ENCODE measurements at places on chromosomes 5 and 9.
A peak's percentile ranks its signal among the peaks of the same experiment; 100 is the strongest.

DNA sequence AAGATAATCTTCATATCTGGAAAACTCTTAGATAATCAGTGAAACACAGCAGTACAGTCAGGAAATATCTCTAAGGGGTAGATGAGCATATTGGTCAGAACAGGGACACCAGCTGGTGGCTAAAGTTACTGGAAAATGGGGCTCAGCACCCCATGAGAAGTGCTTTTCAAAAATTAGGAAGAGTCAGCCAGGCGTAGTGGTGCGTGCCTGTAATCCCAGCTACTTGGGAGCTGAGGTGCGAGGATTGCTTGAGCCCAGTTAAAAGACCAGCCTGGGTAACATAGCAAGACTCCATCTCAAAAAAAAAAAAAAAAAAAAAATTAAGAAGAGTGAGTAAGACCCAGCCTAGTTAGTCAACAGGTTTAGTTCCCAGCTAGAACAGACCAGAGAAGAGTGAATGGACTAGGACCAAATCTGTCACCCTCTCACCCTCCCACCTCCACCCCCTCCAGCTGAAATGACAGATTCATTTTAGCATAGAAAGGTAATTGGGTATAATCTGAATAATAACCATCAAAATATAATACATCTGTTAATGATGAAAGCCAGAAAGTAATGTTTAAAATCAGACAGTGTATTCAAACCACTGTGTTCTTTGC, 120.9 kb downstream of the CDC42SE2 start:
- DNase-seq = no peak

DNA sequence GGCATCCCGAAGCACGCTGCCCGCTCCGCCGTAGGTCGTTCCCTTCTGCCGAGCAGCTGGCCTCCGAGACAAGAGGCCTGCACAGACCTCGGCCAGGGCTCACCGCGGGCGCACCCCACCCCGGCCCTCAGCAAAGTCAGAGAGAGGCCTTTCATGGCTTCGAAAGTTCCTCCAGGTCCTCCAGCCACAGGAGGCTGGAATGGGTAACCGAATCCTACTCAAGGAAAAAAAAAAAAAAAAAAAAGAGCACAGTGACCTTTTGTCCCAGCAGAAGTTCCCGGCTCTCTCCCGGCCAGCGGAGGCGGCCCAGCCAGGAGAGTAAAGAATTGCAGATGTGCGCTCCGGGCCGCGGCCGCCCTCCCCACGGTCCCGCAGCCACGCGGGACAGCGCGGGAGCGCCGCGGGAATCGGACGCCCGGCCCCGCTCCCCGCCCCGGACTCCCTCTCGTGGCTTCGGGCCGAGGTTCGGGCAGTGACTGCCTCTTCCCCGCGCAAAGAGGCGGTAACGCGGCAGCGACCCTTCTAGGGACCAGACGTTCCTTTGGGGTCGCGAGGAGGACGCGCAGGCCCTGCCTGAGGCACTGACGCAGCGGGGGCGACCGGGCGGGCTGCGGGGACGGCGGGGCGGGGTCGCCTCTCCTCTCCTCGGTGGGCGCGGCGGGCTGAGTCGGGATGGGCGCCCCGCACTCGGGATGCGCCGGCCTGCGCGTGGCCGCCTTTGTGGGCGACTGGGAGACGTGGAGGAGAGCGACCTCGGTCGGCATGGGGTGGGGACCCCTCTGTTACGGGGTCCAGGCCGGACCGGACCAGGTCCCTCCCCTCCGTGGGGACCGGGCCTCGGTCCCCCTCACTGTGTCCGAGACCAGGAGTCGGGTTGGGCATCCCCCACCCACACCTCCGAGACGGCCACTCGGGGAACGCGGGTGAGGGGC, 754 bp downstream of the GFPT2 start:
- no peak for DNase-seq

DNA sequence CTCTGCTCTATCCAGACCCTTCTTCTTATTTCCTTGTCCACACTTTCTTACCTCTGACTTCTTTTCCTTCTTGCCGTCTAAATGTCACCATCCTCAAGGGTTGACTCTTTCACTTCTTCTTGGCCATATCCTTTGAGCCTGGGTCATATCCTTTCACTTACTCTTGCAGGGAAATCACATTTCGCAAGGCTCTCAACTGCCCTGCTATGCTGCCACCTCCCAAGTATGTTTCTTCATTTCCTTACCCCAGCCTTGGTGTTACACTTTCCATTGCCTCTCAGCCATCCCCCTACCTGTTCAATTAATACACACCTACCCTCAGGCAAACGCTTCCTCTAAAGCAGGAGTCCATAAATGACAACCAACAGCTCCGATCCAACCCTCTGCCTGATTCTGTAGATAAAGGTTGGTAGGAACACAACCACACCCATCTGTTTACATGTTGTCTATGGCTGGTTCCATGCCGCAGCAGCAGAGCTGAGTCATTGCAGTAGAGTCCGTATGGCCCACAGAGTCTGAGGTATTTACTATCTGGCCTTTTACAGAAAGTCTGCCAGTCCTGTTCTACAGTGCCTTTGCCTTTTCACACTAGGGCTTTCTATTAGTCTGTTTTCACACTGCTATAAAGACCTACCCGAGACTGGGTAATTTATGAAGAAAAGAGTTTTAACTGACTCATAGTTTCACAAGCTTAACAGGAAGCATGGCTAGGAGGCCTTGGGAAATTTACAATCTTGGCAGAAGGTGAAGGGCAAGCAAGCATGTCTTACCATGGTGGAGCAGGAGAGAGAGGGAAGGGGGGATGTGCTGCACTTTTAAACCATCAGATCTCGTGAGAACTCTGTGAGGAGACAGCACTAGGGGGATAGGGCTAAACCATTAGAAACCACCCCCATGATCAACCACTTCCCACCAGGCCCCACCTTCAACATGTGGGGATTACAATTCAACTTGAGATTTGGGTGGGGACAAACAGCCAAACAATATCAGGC, 97.9 kb downstream of the SV2C start:
- DNase-seq = no peak

- no peak for DNase-seq
Measured at GRCh38 chr5:15844871-15845270, 334.7 kb downstream of the MARCHF11 start.

DNA sequence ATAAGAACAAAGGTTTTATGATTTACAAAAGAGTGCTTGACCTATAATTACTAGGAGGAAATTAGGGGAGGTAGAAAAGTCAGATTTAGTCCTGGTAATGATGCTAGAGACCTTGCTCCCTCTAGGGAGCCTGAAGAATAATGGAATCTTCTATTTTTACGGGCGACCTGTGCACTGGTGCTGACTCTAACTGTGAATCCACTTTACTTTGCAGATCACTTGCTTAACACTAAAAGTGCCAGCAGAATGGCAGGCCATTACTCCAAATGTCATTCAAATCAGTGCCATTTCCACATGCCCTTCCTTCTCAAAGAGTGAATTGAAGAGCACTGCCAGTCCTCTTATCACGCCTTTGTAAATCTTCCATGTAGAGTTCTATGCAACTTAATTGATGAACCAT, 359.4 kb upstream of the ARRDC3 start:
- DNase-seq = no peak

DNA sequence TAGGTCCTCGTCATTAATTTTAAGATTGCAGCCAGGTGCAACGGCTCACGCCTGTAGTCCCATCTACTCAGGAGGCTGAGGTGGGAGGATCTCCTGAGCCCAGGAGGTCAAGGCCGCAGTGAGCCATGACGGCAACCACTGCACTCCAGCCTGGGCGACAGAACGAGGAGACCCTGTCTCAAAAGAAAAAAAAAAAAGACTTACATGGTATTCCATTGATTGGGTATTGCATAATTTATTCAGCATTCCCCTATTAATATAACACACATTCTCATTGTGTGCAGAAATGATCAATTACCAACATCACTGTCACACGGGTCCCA, 62.9 kb downstream of the DUSP1 start:
- DNase-seq = no peak

DNA sequence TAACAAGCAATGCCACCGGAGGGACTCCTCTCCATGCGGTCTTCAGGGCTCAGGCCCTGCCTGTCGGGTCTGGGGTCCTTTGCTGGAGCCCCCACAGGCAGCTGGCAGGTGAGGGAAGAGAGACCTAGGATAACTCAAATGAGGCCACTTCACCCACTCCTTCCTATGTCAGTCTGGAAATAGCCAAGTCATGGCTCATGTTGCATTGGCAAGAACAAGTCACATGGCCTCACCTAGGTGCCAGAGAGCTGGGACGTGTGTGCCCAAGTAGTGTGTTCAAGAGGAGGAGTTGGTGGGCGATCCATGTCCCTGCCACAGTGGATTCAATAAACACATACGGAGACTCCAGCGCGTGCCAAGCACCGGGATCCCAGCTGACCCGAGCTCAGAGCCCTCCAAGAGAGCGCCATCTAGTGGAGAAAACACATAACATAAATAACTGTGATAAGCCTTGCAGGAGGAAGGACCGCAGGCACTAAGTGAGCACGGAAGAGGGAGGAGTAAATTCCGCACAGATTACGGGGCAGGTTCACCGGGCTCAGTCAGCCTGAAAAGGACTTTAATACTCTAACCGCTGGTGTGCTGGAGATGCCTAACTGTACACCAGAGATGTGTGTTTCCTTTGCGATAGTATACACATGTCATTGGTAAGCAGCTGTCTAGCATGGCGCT, 580.8 kb downstream of the CCDC171 start:
- DNase-seq = peak; percentile 40

DNA sequence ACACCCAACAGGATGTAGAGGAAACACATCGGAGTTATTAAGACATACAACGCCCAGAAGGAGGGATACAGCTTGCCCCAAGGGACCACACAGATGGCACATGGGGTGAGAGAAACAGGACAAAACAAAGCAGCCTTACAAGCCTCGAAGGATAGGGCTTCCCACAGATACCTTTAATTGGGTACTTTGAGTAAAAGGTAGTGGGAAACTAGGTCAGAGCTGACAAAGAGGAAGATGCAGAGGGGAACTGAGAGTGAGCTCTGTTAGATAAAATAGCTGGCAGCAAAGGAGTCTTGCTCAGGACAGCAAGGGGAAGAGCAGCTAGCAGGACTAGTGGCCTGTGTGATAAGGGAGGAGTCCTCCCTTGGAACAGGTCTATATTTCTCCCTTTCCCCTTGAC, 48.2 kb downstream of the OTP start:
- DNase-seq = no peak

- no peak for DNase-seq
Measured at GRCh38 chr5:9698125-9698826, 68.1 kb upstream of the TAS2R1 start.

DNA sequence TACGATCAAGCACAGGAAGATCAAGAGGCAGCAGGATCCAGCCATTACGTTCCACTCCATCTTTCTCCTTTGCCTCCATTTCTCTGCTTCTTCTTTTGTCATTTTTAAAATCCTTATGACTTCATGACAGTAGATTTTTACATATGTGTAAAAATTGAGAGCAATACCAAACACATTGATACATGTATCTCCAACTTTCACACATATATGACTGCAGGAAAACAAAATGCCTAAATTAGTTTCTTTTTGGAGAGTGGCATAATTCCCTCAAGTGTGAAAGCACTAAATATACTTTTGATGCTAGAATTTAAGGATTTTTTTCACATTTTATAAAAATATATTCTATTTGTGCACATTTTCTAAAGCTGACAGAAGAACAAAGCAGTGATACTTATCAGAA, 8.6 kb upstream of the ZNF608 start:
- DNase-seq = no peak

DNA sequence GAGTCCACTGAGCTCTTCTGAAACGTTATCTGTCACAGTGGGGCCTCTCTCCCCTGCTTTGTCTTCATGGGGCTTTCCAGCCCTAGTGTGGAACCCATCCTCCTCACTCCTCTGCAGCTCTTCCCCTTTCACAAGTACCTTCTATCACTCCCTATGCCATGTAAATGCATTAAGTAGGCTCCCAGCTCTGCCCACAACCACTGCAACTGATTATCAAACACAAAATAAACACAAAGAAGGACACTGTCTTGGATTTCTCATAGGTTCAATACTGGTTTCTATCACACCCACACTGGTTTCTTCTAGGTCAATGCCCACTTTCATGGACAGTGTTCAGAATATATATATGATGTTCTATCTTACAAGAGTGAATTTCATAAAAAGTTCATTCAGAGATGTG, 139.4 kb downstream of the GNAQ start:
- DNase-seq = no peak

GRCh38 chr9:30575691-30576090, 1808.8 kb upstream of the ACO1 start:
- DNase-seq = no peak

DNA sequence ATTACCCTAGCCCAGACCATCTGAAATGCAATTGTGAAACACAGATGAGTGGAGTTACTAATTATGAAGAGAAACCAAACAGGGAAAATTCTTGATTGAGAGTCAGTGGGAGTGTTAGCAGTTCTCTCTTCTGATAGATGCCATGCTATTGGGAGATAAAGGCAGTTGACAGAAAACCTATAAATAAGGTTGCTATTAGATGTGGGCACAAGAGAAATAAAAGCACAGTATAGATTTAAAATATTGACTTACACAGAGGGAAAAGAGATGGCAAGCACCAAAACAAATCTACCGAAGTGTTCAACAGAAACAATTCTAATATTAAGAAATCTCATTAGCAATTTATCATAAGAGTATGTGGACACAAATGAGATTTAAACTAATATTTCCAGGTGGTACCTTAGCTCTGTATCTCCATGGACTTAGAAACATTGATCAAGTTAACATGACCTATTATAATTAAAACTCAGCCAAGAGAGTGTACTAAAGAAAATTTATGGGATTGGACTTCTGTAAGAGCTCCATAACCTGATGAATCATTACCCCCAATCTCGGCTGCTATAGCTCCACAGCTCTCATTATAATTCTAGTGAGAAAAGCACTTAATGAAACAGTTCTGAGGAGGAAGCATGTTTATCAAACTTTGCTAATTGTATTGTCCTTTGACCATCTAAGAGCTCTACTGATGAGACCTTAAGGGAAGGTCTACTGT, 665.0 kb upstream of the RIOK2 start:
- DNase-seq = no peak

DNA sequence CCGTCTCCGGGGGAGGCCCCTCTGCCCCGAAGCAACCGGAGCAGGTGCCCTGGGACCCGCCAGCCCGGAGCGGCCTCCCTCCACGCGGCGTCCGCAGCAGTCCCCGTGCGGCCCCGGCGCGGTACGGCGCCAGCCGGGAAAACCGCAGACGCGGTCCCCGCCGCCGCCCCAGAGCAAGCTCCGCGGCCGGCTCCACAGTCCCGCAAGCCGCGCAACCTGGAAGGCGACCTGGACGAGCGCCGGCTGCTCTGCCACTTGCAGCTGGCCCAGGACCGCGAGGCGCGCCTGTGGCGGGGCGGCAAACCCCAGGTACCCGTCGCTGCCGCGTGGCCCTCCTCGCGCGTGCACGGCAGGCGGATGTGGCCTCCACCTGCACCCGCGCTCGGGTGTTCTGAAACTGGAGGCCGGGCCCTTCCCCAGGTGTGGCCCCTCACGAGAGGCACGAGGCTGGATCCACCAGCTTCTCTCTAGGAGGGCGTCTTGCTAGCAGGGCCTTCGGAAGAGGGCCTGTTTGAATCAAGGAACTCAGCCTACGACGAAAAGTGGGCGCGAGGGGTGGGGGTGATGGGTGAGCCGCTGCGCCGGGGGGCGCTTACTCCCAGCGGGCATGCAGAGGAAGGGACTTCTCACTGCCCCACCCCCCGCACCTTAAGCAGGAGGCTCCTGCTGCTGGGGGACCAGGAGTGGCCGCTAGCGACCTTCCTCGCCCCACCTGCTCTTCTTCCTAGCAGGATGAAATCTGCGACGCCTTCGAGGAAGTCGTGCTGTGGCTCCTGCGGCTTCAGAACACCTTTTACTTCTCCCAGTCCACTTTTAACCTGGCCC, 602 bp downstream of the CCNI2 start:
- DNase-seq = no peak
